ENCODE measurements at places on chromosomes 3 and 15.

- no peak for DNase-seq
These were observed 28.3 kb downstream of the CERS3 start for GRCh38 chr15:100500226-100500990.

GRCh38 chr3:177335728-177336127, 138.4 kb upstream of the TBL1XR1 start:
- no peak for DNase-seq

GRCh38 chr15:68875377-68876116, 54.8 kb upstream of the SPESP1 start:
- DNase-seq: peak; percentile 70

DNA sequence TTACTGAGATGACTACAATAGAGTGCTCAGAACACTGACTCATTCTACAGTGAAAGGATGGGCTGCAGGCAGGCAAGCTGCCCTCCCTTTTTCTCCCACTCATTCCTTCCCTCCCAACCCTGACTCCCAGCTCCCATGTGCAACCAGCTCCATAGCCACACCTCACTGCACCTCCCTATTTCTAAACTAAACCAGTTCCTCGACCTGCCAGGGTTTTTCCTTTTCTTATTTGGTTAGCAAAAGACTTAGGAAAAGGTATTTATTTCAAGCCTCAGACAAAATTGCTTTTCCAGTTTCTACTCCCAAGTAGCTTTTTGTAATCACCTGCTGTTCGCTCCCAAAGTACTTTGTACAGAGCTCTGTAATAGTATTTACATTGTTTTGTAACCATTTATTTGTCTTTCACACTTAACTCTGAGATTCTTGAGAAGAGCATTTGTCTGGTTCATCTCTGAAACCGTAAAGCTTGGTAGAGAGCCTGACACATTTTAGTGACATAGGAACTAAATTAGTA, 2.2 kb downstream of the AADAC start:
- no peak for DNase-seq

- DNase-seq: no peak
These were observed 175.2 kb upstream of the SOX14 start for GRCh38 chr3:137588871-137589270.

DNA sequence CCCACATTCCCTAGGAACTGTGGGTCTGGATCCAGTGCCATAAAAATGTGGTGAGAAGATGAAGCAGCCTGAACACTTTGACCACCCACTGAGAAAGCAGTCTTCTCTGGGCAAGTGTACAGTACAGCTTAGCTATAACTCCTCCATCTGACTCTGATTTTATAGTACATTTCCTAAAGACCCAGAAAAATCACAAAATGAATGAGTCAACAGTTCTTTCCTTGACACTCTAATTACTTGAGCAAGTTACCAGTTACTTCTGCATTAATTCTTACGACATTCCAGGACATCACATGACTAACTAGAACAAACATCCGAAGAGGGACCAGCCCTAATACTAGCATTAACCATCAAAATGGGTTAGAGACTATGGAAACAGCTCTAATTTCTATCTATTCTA, 148.1 kb upstream of the PEX5L start:
- DNase-seq: no peak

DNA sequence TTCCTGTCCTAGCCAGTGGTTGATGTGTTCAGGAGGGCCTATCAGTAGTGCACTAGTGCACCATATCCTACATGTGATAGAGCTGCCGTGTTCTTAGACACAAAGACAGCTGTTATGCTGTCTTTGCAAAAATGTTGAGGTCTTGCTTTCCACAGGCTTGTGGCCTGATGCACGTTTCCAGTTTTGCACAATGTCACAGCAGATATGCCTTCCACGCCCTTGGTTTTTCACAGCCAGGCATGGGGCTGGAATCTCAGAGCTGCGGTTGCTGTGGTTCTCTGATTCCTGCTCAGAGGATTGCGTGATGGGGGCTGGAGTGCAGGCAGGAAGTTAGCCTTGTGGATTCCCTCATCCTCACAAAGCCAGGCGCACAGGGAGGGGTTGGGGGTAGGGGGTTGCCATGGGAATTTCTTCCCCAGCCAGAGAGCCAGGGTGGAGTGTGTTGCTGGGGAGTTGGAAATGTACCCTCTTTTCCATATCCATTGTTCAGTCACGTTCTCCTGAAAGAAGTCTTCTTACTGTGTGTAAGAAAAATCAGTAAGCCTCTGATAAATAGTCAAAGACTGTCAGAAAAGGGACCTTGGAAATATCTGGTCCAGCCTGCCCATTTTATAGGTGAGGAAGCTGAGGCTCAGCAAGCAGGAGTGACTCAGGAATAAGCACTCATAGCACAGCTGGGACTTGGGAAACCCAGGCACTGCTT, 79.4 kb downstream of the SMAD3 start:
- no peak for DNase-seq

GRCh38 chr15:66907826-66908743, 157.3 kb upstream of the SMAD3 start:
- DNase-seq: no peak

- no peak for DNase-seq
These were observed 632.2 kb downstream of the MAGI1 start for GRCh38 chr3:65406470-65406869.

DNA sequence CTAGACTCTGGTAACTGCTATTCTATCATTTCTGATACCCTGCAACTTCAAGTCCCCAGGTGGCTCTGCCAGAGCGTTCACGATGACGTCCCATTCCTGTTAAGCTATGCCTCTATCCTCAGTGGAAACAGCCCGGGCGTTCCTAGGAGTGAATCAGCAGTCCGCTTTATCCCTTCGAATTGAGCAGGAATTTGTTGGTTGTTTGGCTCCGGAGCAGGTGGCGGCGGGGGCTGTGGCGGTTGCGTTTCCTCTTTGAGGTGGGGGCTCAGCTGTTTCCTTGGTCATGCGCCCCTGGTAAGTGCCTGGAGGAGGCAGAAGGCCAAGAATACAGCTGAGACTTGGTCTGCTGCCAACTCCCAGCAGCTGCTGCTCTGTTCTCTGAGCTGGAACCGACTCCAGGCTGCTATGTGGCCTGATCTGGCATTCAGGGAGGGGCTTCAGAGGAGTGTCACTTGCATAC, 25.2 kb downstream of the ARPP21 start:
- DNase-seq: no peak

- DNase-seq: no peak
These were observed 520.4 kb upstream of the ALCAM start for GRCh38 chr3:104846270-104846669.

- no peak for DNase-seq
These were observed 2.5 kb downstream of the SCAMP2 start for GRCh38 chr15:74870436-74871215.

DNA sequence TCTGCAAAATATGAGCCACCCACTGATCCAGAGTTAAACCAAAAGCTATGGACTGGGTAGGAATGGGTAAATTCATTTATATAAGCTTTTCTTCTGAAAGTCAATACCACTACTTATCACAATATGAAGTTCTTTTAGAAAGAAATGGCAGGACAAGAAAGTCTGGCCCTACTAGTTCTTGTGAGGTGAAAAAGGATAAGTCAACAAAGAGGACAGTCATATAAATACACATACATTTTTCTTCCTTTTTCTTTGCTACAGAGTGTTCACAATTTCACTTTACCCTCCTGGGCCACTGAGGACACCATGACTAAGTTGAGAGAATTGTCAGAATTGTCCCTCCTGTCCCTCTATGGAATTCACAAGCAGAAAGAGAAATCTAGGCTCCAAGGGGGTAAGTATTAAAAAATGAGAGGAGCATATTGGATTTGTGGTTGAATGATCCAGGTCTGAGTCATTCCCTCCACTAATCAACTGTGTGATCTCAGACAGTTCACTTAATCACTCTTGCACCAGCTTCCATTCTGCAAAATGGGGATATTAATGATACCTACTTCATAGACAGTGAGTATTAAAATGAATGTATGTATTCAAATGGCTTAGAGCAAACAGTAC, 27.6 kb downstream of the ACP3 start:
- DNase-seq: no peak

DNA sequence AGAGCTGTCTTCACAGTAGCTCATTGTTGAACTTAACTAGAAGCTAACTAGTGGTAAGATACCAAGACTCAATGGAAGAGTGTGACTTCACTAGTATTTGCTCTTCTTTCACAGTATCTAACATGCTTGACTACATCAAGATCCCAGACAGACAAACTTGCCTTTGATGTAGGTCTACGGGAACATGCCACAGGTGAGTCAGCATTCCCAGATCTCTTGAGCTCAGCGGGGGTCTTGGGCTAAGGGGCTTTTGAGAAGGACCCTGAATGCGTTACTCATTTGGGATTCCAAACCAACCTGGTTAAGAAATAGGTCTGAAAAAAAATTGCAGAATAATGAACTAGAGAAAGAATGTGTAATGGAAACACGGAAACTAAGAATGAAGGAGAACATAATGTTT, 222.4 kb downstream of the RYR3 start:
- no peak for DNase-seq

- no peak for DNase-seq
These were observed 210.4 kb downstream of the NECTIN3 start for GRCh38 chr3:111282024-111282423.

DNA sequence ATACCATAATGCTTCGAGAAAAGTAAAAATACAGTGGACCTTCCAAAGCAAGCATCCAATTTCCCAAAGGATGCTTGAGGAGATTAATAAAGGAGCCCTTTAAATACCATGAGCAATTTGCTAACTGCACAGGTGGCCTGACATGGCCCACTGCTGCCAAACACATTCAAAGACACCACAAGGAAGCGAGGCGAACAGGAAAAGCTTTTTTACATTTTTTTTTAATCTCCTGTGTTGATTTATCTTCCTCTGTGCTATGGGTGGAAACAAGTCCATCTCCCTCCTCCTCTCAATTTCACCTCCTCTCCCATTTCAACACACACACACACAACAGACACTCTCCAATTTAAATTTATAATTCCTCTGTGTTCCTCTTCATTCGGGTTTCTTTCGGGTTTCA, 243.4 kb downstream of the IGSF11 start:
- no peak for DNase-seq

- no peak for DNase-seq
These were observed 910 bp upstream of the ABHD6 start for GRCh38 chr3:58236527-58237237.

GRCh38 chr15:31483053-31483985, 156.7 kb downstream of the KLF13 start:
- peak; percentile 43 for DNase-seq

DNA sequence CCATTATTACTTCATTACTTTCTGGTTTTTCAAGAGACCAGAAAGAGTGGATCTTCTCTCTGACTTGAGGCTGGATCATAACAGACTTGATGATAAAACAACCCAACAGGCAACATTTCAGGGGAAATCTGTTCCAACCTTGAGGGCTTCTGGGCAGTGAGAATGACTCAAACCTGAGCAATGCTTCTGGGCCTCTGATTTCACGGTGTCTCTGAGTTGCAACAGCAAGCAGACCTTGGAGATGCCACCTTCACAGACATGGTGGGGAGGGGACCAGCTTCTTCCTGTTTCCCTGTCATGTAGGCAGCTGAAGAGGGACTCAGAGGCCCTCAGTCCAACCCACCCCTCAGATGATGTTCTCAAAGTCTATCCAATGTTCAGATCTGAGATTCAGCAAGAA, 104.0 kb downstream of the ABHD5 start:
- DNase-seq: no peak

DNA sequence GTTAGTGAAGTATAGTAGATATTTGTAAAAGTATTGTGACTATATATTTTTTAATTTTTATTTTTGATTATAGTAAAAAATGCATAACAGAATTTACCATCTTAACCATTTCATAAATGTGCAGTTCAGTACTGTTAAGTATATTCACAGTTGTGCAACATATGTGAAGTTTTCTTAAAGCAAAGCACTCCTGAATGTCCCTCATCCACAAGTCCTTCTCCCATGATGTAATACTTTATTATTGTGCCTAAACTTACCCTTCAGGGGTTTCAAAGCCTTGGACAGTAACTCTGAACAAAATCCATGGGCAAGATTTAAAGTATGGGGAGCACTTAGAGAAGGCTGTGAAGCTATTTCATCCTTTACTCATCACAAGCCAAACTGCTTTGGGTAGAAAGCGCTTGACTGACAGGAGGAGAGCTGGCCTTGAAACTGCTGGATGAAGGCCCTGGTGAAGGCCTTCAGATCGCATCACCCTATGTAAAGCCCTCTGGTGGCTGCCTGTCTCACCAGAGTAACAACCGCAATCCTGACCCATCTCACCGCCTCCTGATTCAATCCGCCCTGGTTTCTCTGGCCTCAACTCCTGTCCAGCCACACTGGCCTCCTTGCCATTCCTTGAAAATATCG, 28.0 kb downstream of the LSM3 start:
- no peak for DNase-seq

- no peak for DNase-seq
These were observed 49.9 kb downstream of the ZNF621 start for GRCh38 chr3:40574661-40575060.

GRCh38 chr3:13073326-13074005, at the start of gene IQSEC1:
Gene IQSEC1, minus strand, starts transcription at chr3:13073429. Its CDS starts 415 bp downstream, at chr3:13073014.
- DNase-seq: peak; percentile 84
